Lung (tissue), 17 donors: ENCODE measurements at places on chromosomes 6 and 20.

GRCh38 chr6:66161546-66162108 is 454.6 kb upstream of the EYS start:
- no peak for DNase-seq

GRCh38 chr20:19874040-19874727 is 116.1 kb downstream of the RIN2 start:
- no peak for DNase-seq

DNA sequence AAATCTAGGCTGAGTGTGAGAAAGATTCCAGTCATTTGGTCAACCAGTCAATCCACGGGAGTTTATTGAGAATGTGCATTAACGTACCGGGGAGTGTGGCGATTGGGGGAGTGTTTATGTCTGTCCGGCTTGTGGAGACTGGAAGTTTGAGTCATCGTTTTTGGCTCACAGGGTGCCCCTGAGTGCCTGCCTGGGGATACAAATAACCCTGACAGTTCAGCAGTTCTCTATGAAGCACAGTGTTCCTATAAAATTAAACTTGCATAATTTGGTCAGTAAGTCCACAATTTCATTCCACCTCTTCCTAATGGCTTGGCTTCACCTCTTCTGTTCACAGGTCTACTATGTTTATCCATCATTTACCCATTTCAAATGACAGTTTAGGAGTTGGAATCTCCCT is 72.6 kb upstream of the PLEKHG1 start:
- no peak for DNase-seq

GRCh38 chr6:91352878-91353277 is 766.0 kb upstream of the MAP3K7 start:
- peak; percentile 28 for DNase-seq

DNA sequence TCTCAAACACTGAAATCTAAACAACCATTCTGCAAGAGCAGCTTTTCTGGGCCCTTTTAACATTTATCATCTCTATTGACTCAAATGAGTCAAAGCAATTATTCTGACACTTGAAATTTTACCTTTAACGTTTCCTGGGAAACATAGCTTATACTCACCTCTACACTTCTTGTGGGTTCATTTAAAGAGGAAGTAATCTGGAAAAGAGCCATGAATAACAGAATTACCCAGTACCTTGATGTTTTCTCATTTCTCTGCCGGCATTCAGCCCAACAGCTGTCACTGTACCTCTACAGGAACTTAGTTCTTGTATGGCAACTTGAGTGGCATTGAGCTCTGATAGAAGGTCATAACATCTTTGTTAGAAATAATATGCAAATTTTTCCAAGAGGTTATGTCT is 272.2 kb downstream of the KCNQ5 start:
- peak; percentile 15 for DNase-seq

GRCh38 chr20:64254571-64255360 is 782 bp upstream of the PCMTD2 start:
- no peak for DNase-seq

DNA sequence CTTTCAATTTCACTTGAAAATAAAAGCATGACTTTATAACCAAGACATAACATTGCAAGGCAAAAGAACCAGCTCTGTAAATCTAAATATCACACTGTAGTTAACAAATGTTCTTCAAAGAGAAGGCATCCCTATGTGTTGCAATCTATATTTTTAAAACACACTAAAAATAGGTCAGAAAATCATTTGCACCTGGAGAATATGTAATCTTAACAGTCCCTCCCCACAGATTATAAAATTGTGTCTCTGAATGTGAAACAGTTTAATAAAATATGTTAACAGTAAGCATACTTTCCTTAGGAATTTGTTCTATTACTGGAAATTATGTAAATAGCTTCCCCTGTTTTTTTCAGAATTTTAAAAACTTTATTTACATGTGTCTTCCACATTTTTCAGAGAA is 351.9 kb downstream of the COL12A1 start:
- DNase-seq: no peak

- no peak for DNase-seq
Observed at GRCh38 chr6:127518191-127518709, 885 bp downstream of the MTCL3 start.

GRCh38 chr20:50449738-50450492 is 60.3 kb upstream of the PTPN1 start:
- DNase-seq: peak; percentile 70

GRCh38 chr6:126923807-126924206 is 194.7 kb upstream of the RSPO3 start:
- DNase-seq: no peak

DNA sequence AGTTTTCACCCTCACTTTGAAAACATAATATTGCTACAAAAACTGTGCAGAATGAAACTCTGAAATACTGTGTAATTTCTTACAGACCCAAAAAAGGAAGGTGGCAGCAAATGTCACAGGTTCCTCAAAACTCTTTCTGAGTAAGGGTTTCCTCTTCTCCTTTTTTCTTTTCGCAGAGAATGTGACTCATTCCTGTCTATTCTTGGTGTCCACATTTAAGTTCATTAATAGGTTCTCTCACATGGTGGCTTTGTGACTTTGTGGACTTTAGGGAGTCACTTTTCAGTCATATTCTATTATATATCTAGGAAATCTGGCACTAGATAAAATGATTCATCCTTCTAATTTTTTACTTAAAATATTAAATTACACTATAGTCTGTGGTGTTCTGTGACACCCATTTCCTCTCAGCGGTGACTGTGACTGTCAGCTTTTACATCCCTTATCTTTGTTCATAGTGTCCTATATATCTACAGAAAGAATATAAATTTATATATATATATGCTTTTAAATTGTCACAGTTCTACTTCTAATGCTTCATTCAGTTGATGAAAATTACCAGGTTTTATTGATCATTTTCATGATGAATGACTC is 126.8 kb upstream of the HCRTR2 start:
- no peak for DNase-seq

- no peak for DNase-seq
Observed at GRCh38 chr6:105705608-105706007, 302.7 kb upstream of the PREP start.

DNA sequence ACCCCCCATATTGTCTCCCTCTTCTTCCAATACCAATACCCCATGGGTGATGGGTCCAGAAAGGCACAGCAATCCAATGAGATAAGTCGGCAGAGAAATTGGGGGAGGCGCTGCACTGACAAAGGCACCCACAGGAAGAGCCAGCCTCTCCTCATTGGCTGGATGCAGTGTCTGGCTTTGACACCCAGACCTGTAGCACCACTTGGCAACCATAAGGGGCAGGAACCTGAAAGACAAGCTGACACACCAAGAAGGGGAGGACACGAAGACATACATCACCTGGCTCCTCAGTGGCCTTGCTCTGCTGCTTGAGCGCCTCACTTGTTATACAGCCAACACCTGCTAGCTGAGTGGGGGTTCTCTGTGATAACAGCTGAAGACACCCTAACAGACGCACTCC is 19.4 kb upstream of the SLC4A11 start:
- no peak for DNase-seq

- peak; percentile 46 for DNase-seq
Observed at GRCh38 chr6:127471379-127472255, 12.4 kb upstream of the KIAA0408 start.

GRCh38 chr20:1810926-1811620 is 84.1 kb upstream of the SIRPA start:
- no peak for DNase-seq

DNA sequence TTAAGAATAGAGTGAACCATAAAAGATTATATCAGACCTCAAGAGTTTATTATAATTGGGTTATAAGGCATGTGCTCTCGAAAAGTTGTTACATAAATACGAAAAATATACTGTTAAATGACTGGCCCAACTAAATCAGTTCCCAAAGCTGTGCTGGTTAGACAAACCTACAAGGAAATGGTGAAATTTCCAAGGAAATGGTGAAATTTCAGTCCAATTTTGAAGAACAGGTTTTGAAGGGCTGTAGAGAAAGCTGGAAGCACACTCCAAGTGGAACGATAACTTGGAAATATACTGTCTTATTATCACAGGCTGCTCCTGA is 400 bp upstream of the TRMT11 start:
- DNase-seq: no peak

DNA sequence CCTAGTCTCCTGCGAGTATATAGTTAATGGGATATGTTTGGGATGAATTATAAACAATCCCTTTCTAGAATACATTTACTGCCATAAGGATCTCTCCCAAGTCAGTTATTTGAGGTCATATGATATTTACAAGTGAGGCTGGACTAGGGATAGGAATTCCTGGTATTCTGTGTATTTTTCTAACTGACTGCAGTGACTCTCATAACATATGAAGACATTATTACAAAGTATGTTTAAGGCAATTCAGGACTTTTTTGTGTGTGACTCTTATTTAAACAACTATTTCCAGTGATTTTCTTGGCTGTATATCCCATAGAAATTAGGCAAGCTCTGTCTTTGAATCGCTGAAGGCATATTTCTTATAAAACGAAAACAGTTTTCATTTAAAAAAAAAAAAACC is 18.4 kb upstream of the TNFAIP3 start:
- no peak for DNase-seq

GRCh38 chr6:162032620-162033019 is 694.9 kb downstream of the PRKN start:
- no peak for DNase-seq

- DNase-seq: no peak
Observed at GRCh38 chr6:7434672-7435071, 45.1 kb downstream of the RIOK1 start.

DNA sequence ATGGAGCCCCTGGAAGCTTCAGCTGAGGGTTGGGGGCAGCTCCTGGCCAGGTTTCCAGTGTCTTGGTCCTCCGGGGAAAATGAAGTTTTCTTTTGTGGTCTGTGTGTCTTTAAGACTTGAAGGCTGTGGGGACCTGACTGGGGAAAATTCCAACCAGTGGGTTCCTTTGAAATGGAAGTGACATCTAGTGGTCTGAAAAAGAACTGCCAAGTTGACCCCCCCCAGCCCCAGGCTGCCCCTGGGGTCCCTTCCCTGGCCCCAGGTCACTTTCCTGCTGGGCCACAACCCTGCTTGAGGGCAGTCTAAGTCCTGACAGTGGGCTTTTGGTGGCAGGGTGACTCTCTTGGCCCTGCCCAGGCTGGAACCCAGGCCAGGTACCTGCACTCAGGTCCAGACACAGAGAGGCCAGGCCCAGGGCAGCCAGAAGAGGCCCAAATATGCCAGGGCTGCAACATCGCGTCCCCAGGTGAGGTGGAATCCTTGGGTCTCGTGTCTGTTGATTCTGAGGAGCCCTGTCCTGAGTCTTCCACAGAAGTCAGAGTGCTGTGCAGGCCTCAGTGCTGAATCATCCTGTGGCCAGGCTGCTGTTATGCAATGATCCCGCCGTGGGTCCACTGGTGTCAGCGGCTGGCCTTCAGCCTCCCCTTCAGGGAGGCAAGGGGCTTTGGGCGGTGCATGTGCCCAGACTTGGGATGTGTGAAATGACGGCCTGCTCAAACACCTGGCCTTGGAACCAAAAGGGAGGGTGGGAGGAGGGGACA is 68.4 kb downstream of the VEGFA start:
- DNase-seq: peak; percentile 41

GRCh38 chr6:160735523-160735922 is 33.5 kb downstream of the PLG start:
- no peak for DNase-seq

DNA sequence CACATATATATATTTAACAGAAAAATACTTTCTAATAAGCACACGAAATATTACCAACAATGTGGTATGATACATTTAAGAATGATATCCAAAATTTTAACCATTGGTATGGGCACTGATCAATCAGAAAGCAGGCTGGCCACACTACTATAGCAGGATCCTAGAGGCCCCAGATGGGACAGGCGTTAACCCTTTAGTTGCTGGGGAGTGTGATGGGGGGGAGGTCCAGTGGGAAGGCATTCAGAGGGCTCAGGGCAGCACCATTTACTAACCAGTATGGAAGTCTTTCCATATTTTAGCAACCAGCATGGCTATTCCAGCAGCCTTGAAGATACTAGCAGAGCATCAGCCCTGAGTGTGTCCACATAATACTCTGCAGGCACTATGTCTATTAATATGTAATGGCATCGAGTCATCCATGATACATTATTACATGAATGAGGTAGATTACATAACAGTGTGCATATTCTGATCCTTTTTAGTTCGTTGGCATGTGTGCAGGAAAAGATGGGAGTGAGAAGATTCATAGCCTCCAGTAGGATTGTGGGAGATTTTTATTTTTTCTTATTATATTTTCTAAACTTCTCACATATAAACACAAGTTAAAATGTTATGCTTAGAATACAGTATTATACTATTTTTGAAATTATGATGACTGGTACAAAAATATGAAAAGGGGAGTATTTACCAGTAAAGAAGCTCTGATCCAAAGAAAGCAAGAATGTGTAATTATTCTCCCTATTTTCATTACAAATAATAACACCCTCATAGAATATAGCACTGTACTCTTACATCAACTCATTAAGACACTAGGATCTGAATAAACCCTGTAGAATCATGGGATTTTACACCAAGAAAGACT is 78.9 kb downstream of the FAM217A start:
- DNase-seq: no peak

- DNase-seq: peak; percentile 5
Observed at GRCh38 chr20:61797200-61797599, 268.5 kb downstream of the TAF4 start.

- DNase-seq: no peak
Observed at GRCh38 chr6:88442737-88443136, 276.6 kb upstream of the CNR1 start.

- DNase-seq: no peak
Observed at GRCh38 chr6:16285467-16286150, 47.2 kb downstream of the GMPR start.

- DNase-seq: no peak
Observed at GRCh38 chr6:43733471-43734293, 36.3 kb upstream of the VEGFA start.

- no peak for DNase-seq
Observed at GRCh38 chr20:3729811-3730540, 2.5 kb upstream of the HSPA12B start.

GRCh38 chr6:119350952-119351372 is 1.4 kb upstream of the MAN1A1 start:
- DNase-seq: peak; percentile 73

DNA sequence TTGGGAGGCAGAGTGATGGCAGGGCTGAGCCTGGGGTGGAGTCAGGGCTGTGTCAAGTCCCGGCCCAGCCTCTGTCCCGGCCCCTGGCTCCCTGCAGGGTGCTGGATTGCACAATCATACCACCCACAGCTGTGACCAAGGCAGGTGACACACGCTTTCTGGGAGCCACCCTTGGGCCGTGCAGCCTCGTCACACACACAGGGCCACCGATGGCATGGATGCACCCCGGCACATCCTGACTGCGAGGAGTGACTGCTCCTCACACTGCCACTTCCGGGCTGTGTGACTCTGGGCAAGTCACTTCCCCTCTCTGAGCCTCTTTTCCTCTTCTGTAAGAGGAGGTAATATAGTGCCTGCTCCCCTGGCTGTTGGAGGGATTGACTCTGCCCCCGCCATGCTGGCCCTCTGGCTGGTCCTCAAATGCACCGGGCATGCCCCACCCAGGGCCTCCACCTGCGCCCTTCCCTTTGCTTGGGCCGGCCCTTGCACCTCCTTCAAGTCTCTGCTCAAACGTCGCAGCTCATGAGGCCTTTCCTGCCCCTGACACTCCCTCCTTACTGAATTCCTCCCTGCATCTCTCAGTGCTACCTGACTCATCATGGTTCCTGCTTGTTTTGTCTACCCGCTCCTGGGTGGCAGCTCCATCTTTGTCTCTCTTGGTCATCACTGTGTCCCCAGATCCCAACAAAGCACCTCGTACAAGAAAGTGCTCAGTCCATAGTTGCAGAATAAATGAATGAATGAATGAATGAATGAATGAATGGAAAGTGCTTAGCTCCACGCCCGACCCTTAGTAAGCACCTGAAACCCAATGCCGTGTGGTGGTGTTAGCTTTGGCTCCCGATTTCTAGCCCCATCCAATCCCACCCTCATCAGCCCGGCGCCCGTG is 93.5 kb downstream of the CEBPB start:
- DNase-seq: no peak
